ENCODE measurements at places on chromosomes 5 and 9. TPM values are rescaled to one million over a fixed set of nuclear protein-coding genes. Genes with fewer than 3 reads are reported as not detected.

QRFP gene
- total RNA-seq: not detected

GRCh38 chr5:22947921-22948320 lies 94.8 kb upstream of the CDH12 start:
- no peak for DNase-seq

GRCh38 chr9:127170103-127170502 lies 47.7 kb upstream of the ANGPTL2 start:
- DNase-seq: no peak

DNA sequence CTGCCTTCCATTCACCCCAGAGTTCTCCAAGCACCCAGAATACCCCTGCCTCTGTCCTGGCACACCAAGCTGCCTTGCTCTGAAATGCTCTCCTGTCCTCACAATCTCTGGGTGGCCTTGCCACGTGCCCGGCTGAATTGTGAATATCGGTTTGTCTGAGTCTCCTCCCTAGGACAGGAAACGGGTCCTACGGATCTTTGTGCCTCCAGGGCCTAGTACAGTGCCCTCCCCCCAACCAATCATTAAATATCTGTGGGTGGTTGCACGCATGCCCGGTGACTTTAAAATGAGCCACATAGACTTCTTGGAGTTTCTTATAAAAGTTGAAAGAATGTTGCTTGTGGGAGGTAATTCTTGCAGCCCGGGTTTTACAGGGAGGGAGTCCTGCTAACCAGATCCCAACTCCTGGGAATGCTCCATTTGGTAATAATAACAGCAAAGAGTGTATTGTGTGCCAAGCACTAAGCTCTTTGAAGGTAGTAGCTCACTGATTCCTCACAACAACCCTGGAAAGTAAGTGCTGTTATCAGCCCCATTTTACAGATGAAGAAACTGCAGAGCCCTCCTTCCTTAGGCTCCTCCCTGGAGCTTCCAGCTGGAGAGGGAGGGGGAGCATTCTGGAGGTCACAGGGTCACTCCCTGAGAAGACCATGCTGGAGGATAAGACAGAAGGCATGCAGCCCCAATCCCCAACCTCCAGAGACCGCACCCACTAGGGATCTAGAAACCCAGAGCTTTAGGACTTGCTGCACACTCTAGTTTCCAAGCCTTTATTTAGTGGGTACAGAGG lies 23.4 kb downstream of the URM1 start:
- no peak for DNase-seq

- DNase-seq: no peak
These were observed 498.0 kb downstream of the PRDM9 start for GRCh38 chr5:24005384-24005783.

GRCh38 chr9:132032238-132032950 lies 47.3 kb downstream of the MED27 start:
- no peak for DNase-seq

DNA sequence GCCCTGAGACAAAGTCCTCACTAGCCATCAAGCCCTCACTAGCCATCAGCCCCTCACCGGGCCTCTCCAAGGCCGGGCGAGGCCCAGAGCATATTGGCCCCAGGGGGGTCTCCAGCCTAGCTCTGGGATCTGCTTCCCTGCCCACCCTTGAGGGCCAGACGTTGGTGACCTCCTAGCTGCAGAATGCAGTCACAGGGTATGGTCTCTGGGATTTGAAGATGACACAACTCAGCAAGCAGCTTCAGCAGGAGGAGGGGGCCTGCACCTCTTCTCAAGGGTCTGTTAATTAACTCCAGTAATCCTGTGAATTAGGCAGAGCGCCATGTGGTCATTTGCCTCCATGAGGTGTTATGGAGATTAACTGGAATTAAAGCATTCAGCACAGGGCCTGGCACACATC lies 116.9 kb upstream of the SPOCK1 start:
- DNase-seq: no peak

- no peak for DNase-seq
These were observed 5.5 kb upstream of the FGD3 start for GRCh38 chr9:92941861-92942260.

DNA sequence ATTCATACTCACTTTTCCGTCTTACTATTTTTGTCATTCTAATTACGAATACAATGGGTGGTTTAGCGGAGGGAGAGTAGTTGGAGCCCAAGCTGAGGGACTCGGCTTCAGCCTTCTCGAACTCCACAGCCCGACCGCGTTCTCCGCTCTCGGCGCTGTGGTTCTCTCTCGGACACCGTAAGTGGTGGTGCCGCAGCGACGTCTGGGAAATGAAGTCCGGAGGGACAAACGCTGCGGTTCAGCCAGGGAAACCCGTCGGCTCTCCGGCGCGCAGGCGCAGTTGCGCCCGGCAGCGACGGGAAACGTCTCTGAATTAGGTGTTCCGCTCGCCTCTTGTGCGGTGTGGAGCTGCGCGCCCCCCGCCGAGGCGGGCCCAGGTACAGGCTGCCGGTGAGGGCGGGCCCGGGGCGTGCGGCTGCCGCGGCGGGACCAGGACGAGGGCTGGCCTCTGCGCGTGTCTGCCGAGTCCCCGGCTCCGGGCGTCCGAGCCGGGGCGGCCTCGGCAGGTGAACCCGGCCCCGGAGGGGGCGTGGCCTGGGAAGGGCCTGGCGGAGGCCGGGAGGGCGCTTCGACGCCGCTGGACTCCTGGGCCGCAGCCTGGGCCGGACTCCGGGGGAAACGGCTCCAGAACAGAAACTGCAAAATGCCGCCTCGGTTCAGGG lies at the start of gene ZNF879:
Gene ZNF879, plus strand, starts transcription at position 277 of the 662 bp plus-strand sequence. CDS start 1,201 bp downstream, outside the sequence.
- DNase-seq: peak; percentile 73

GRCh38 chr5:4013106-4013898 lies 417.7 kb downstream of the IRX1 start:
- DNase-seq: no peak

GRCh38 chr9:14031810-14032209 lies 282.1 kb downstream of the NFIB start:
- no peak for DNase-seq

DNA sequence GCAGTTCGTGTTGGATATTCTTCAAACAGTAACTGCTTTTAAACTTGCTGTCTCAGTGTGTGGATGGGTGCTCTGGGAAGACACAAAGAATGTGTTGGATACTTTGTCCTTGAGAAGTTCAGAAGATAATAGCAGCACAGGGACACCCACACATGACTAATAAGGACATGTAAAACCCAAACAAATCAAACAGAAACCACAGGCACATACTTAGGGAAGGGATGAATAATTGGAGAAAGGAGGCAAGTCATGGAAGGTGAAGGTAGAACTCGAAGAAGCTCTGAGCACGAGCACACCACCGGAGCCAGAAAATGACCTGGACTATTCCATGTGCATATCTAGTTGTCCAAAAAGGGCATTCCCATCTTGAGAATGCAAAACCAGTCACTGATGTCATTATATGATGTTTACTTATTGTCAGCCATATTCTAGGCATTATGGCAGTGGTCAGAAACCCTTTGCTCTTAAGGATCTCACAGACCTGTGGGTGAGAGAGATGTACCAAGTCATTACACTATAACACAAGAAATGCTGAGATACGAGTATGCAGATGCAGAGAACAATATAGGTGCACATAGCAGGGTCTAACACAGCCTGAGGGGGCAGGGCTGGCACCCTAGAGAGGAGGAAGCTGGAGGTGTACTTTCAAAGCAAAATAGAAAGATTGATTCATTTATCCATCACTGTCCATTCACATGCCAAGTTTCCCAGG lies 152.9 kb downstream of the PIK3R1 start:
- DNase-seq: no peak

C9orf50 gene
- not detected for total RNA-seq

GALNT12 gene
- 0.30 TPM for total RNA-seq

GRCh38 chr5:12204761-12205160 lies 300.5 kb upstream of the CTNND2 start:
- DNase-seq: no peak

DNA sequence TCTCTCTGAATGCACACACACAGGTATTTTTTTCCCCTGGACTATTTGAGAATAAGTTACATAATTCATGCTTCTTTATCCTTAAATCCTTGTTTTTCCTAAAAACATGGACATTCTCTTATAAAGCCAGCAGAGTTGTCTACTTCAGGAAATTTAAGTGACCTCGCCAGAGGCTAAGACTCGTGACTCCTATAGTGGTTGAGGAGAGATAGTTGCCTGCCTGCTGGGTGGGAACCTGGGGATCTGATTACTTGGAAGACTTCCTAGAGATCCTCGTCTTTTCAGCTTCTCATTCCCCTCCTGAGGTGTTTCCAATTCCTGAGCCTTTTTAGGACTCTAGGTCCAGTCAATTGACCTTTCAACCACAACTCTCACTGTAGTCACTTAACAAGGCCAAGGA lies 5.5 kb downstream of the SLC30A5 start:
- no peak for DNase-seq

- peak; percentile 23 for DNase-seq
These were observed 51.9 kb upstream of the ZBED3 start for GRCh38 chr5:77139001-77139400.

DNA sequence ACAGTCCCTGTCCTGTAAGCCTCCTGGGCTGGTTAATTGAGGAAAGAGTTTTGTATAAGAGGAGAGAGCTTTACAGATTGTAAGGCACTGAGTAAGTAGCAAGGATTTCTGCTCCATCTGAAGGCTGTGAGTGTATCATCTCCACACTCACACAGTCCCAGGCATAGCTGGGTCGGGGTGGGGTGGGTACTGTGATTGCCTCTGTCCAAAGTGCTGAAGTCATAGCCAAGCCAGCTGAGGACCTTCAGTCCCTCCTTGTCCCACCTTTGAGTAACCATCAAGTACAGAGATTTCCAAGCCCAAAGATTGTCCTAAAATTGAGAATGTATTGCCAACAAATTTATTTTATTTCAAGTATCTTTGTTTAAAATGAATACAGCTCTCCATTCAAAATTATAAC lies 5.5 kb upstream of the DNAJB5 start:
- peak; percentile 21 for DNase-seq

Measured in HT1080 (cell line).